ENCODE measurements at places on chromosomes 7 and 10. TPM values are rescaled to one million over a fixed set of nuclear protein-coding genes. Genes with fewer than 3 reads are reported as not detected.

Gene ST8SIA6
- not detected for total RNA-seq

Gene PLAC9
- 0.64 TPM for total RNA-seq

Gene HYAL4
- 0.64 TPM for total RNA-seq

Gene SMARCD3
- 32.0 TPM for total RNA-seq

Gene AGR3
- total RNA-seq: not detected

Gene PCGF6
- total RNA-seq: 10.4 TPM

Gene RBM20
- total RNA-seq: 0.32 TPM

Gene OR2A5
- not detected for total RNA-seq

Gene CC2D2B
- total RNA-seq: 0.86 TPM

Data from fibroblast of villous mesenchyme (primary cell).